ENCODE measurements at places on chromosomes 7 and 10.
A peak's percentile ranks its signal among the peaks of the same experiment; 100 is the strongest.

GRCh38 chr7:111485701-111486380 lies 76.5 kb downstream of the IMMP2L start:
- DNase-seq: no peak

DNA sequence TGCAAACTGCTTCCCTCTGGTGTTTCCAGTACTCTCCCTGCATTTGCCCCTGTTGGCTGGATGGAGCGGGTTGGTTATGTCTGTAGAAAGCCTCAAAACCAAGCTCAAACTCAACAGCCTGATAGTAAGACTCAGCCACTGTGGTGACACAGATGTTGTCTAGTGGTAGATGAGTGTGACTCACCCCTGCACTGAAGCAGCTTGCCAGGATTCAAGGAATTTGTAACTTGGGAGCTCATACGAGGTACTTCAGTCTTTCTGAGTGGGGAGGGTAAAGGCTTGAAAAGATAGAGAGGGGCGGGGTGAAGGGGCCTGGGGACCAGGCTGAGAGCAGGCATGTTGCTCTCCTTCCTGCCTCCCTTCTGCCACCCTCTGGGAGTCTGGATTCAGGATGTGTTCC lies 22.9 kb upstream of the AQP1 start:
- no peak for DNase-seq

GRCh38 chr7:116461500-116461899 lies 38.0 kb upstream of the CAV2 start:
- DNase-seq: no peak

DNA sequence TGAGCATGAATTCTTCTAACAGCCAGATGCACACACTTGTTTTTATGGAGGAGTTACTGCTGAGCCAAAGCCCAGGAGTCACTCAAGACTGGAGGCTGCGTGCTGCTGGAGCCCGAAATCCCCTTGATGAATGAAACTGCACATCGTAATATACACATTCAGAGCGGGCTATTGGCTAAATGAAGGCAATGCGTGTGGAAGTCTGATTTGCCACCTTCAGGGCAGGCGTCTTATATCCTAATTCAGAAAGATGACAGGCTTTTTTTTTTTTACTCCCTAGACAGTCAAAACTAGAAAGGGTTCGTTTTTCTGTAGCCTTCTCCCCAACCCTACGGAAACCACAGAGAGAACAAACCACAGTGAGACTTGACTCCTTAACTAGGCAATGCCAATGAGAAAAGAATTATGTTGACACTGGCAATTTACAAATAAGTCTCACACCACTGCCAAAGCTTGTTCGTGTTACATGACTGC lies 227.2 kb upstream of the KLF14 start:
- no peak for DNase-seq

DNA sequence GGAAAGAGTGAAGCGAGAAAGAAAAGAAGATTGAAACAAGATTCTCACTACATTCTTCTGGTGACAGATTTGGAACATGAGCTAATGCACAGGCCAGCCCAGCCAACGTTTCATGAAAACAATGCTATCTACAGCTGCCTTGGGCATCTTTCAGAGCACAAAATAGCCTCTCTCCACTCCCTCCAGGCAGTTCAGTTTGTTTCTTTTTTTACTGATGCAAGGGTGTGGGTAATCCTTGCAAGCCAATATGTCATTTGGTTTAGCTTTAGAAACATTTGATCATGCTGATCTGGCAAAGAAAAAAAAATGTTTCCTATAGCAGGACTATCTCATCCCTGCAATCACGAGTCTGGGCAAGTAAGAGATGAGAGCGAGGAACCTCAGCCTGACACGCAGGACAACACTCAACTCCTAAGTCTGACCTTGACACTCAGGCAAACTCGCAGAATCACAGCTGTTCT lies 35.9 kb downstream of the SVIL start:
- peak; percentile 22 for DNase-seq

GRCh38 chr7:52184006-52184703 lies 851.3 kb upstream of the POM121L12 start:
- no peak for DNase-seq

DNA sequence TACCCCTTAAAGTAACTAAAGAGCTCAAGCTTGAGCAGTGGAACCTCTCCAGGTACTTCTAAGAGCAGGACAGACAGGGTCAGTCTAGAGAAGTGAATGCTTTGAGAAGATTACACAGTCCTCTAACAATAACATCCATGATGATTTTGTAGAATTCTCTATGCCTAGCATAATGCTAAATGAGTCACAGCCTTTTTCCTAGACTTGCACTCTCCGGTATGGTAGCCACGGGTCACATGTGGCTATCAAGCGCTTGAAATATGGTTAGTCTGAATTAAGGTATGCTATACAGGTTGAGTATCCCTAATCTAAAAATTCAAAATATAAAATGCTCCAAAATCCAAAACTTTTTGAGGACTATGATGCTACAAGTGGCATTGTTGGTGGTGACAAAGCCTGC lies 166.6 kb upstream of the MKLN1 start:
- DNase-seq: no peak

GRCh38 chr7:79789584-79790345 lies 336.3 kb upstream of the MAGI2 start:
- DNase-seq: no peak

- DNase-seq: no peak
These were observed 119.3 kb downstream of the C10orf90 start for GRCh38 chr10:126551202-126551601.

DNA sequence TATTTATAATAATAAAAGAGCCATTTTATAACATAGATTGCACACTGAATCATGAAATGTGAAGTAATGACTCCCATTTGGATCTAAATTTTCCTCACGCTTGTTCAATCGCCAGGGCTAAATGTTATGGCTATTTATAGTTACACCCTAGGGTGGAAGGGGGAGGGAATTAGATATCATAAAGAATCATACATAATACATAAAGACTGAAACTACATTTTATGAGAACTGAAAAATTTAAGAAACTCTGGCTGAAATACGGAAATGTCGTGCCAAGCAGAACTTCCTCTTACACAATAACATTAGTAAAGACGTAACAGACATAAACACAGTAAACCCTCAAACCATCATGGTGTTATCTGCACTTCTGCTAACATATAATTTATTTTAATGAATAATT lies 327.5 kb upstream of the PHF14 start:
- no peak for DNase-seq

GRCh38 chr10:49634069-49634660 lies 20.3 kb downstream of the CHAT start:
- DNase-seq: no peak

GRCh38 chr7:25779002-25779546 lies 372.9 kb upstream of the NFE2L3 start:
- no peak for DNase-seq

GRCh38 chr10:6507311-6507710 lies 72.8 kb downstream of the PRKCQ start:
- DNase-seq: no peak

GRCh38 chr7:103989785-103990767 lies 618 bp upstream of the RELN start:
- DNase-seq: no peak

DNA sequence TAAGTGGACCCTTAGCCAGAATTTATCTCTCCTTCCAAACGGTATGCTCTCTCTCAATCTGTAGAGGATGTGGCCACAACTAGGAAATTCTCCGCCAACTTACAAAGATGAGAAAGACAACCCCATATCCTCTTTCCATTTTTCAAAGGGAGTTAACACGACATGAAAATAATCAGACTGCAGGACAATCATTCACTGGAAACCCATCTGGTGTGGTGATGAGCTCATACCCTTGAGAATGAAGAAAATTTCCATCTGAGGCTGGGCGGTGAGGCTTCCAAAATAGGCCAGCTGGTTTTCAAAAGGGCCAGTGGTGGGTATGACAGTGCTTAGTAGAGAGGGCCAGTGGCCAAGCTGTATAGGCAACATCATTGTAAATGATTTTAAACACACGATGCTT lies 369.6 kb downstream of the FRMD4A start:
- DNase-seq: no peak

DNA sequence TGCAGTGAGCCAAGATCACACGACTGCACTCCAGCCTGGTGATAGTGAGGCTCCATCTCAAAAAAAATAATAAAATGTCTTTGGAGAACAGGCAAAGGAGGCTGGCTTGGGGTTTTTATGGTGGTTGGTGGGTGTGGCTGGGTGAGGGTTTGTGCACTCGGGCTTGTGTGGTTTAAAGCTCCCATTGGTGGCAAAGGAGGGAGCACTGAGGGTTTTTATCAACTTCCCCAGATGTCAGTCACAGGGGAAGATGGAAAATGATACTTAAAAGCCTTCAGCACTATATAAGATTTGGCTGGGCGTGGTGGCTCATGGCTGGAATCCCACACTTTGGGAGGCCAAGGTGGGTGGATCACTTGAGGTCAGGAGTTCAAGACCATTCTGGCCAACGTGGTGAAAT lies 16.3 kb upstream of the RNF216 start:
- DNase-seq: no peak

- DNase-seq: no peak
These were observed 318.0 kb upstream of the POT1 start for GRCh38 chr7:125247514-125248098.

GRCh38 chr10:49740346-49741107 lies 21.6 kb downstream of the OGDHL start:
- peak; percentile 42 for DNase-seq

DNA sequence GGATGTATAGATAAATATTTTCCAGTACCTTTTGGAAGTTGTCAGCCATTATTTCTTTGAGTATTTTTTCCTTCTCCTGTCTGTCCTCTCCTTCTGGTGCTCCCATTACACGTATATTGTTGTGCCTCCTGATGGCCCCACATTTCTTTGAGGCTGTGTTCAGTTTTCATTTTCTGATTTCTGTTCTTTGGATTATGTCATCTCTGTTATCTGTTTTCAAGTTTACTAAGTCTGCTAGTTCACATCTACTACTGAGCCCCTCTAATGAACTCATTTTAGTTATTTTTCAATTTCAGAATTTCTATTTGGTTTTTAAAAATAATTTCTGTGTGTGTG lies 16.3 kb downstream of the RBM33 start:
- no peak for DNase-seq

- no peak for DNase-seq
These were observed 203.0 kb upstream of the GPR26 start for GRCh38 chr10:123463181-123463580.

- DNase-seq: no peak
These were observed 154.4 kb downstream of the AMPH start for GRCh38 chr7:38476764-38477163.

DNA sequence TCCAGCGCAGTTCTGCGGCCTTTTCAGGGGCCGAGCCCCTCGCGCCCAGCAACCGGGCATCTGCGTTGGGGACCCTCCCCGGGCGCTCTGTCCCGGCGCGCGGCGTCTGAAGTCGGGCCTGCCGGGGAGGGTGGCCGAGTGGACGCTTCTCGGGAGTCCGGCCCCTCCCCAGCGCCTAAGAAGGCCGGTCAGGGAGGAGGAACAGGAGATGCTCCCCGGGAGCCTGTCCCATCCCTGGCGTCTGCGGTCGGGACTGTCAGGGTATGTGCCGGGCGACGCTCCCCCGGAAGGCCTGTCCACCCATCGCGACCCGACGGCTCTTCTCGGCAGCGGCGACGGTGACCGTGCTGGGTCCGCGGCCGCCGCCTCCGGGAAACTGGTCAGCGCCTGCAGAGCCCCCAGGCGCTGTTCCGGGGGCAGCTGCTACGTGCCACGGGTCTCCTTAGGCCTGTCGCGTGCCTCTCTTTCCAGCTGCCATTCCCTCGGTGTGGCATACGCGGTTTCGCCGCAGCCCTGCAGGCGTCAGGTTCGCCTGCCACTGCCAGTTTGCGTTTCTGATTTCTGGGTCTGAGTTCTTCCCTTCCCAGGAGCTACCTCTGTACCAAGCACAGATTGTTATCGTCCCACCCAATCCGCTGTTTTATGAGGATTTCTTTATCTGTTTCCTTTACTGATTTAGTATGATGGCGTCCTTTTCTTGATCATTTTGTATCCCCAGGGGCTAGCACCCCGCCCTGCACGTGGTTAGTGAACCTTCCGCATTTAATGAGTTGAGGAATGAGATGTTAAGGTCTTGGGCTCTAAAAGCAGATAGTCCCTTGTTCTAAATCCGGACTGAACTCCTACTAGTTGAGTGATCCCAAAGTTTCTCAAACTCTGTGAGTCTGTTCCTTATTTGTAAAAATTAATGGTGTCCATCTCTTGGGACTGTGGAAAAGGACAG lies 782 bp downstream of the IFIT5 start:
- no peak for DNase-seq

GRCh38 chr10:6463366-6463765 lies 116.7 kb downstream of the PRKCQ start:
- no peak for DNase-seq

DNA sequence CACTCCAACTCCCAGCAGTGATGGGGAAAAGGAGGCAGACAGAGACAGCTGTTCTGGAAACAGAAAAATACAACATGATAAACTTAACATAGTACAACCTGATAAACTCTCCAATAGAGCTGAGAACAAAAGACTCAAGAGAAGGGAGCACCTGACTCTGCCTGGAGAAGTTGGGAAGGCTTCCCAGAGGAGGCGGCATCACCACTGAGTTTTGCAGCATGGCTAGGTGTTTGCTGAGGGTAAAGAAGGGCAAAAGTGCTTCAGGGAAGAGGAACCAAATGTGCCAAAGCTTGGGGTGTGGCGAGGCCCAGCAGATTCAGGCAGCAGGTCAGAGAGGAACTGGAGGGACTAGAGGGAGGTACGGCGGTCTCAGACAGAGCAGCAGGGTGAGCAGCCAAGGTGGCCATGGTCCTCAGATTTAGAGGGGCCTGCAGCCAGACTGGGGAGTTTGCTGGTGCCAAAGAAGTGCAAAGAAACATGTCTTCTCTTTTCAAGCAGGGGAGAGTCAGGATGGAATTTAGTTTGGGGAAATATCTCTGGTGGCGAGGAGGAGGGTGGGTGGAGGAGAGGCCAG lies 119.9 kb upstream of the BTBD16 start:
- no peak for DNase-seq

- DNase-seq: no peak
These were observed 66.6 kb downstream of the GPR37 start for GRCh38 chr7:124698964-124699363.

- DNase-seq: no peak
These were observed 307.3 kb downstream of the CAMK1D start for GRCh38 chr10:12656518-12657142.

DNA sequence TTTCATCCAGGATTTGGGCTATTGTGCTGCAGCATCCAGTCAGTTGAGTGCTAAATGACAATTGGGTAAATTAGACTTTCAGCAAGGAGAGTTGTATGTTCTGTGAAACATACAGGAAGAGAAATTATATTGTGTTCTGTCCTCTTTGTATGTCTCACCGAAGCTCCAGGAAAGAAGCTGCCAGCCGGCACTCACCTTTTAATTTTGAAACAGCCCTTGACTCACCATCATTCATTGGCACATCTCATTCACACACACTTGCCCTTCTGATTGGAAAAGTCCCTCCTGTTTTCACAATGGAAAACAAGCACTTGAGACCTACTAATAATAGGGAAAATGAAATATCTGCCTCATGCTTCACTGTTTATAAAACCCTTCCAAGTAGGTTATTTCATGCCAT lies 495.6 kb downstream of the RPS24 start:
- no peak for DNase-seq

DNA sequence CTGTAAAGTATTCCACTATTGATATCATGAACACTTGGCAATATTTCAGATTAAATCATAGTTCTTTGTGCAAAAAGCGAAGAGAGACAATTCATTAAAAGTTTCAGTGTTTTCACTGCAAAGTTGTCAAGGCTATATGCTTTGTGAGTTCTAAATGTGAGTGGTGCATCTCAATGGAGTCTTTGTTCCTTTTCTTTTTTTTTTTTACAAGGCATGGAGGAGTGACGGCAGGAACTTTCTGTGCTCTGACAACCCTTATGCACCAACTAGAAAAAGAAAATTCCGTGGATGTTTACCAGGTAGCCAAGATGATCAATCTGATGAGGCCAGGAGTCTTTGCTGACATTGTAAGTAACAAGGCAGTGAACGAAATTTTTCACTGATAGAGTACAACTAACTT lies 84.5 kb downstream of the AASS start:
- DNase-seq: no peak

Data from ecto neural progenitor cell (in vitro differentiated cells).